ENCODE measurements at places on chromosomes 1 and 21.

DNA sequence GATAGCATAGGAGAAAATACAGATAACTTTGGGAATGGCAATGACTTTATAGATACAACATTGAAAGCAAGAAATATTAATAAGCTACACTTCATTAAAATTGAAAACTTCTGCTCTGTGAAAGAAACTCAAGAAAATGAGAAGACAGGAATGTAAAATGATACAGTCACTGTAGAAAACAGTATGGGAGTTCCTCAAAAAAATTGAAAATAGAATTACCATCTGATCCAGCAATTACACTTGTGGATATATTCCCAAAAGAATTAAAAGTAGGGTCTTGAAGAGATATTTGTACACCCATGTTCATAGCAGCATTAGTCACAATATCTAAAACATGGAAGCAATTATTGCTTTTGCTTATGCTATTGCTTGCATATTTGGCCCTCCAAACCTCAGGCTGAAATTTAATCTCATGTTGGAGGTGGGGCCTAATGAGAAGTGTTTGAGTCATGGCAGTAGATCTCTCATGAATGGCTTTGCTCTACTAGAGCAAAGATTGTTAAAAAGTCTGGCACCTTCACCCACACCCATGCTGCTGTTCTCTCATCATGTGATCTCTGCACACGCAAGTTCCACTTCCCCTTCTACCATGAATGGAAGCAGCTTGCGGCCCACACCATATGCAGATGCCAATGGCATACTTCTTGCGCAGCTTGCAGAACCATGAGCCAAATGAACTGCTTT, 15.3 kb upstream of the AHCYL1 start:
- DNase-seq = peak; percentile 40

DNA sequence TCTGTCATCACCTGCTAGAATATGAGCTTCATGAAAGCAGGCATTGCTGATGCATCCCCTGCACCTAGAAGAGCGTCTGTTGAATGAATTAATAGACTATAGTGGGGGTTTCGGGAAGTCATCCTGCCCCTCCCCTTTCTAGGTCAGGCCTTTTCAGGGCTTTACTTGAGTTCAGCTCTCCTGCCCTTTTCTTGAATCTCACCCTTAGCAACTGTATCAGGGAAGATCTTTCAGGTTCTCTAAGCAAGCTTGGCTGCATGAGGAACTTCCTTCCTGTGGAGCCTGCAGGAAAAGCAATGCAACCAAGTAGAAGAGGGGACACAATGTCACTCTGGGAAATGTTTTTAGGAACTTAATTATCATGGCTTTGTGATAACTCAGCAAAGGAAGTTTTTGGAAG, 27.2 kb upstream of the KIAA0040 start:
- no peak for DNase-seq

GRCh38 chr1:10672343-10673050, 123.9 kb downstream of the CASZ1 start:
- DNase-seq = no peak

- no peak for DNase-seq
These were observed 135.6 kb downstream of the TSEN15 start for GRCh38 chr1:184187097-184187496.

DNA sequence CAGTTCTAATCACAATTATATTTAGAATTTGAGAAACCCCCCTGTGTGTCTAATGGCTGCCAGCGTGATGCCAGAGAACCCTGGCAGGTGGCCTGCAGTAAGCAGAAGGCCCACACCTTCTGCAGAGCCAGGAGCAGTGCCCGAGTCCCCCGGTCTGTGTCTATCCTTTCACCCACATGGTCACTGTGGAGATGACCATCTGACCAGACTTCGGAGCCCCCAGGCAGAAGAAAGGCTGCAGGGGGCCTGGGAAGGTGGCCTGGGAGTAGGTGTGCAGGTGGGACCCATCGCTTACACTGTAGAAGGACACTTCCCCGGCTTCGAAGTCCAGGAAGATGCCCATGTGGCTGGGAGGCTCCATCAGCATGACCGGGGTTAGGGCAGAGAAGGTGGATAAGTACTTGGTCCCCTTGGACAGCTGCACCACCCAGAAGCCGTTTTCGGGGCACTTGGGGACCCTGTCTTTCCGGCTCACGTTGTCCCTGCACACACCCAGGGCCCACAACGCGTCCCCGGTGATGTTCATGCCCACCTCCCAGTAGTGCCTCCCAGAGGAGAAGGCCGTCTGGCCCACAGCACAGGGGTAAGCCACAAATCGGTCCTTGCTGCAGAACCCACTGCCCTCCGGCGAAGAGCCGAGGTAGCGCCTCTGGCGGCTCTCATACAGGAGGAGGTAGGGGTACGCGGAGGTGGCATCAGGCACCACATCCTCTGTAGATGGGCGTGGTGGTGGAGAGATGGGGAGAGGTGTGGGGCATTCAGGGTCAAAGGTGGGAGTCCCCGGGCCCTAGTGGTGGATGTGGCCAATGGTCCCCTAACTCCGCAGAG, 1.6 kb upstream of the TRIM11 start:
- DNase-seq = no peak

DNA sequence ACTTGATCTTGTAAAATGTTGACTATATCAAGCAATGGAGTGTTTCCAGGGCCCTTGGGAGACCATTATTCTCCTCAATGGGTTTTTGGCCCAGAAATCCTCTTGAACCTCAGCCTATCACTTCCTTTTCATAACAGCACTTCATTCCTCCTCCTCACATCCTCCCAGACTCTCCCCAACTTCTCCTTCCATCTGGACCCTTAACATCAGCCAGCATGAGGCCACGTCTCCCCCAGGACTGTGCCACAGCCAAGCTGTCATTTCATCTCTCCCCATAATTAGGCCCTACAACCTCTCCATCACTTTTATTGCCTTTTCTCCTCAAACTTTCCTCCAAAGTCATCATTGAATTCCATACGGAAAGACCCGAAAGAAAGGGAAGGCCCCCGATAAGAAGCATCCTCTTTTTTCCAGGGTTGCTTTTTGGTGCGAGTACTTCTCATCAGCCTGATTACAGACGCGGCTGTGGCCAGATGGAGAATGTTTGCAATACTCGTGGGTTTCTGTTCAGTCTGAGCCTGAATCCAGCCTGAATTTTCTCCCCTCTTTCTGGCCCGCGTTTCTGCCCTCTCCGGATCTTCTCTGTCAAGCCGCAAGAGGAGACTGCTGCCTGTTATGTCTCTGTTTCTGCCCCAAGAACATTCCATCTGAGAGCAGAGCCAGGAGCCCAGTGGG, 52.7 kb upstream of the SLC25A33 start:
- no peak for DNase-seq

GRCh38 chr1:110340207-110340468, 961 bp downstream of the RBM15 start:
- no peak for DNase-seq

Measured in inflammatory macrophage (primary cell).